ENCODE measurements at places on chromosomes 5 and 9.

DNA sequence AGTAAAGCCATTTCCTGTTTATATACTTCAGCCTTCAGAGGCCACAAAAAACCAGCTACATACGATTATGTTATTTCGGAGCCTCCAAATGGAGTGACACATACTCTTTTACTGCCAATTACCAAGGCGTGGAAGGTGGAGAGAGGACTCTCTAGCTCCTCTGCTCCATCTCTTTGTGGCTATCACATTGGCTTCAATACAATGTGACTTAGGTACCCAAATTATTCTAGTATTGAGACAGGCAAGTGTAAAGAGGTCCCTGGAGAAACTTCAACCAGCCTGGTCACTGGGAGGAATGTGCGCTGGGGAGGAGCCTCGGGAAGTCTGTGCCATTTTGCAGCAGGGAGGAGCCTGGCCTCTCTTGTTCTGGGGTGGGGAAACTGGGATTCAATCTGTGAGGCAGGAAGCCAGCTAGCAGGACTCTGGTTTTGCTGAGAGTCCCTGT is 85.8 kb upstream of the TAS2R1 start:
- no peak for DNase-seq

- no peak for DNase-seq
These were observed 368.0 kb upstream of the IRX2 start for GRCh38 chr5:3119435-3119834.

DNA sequence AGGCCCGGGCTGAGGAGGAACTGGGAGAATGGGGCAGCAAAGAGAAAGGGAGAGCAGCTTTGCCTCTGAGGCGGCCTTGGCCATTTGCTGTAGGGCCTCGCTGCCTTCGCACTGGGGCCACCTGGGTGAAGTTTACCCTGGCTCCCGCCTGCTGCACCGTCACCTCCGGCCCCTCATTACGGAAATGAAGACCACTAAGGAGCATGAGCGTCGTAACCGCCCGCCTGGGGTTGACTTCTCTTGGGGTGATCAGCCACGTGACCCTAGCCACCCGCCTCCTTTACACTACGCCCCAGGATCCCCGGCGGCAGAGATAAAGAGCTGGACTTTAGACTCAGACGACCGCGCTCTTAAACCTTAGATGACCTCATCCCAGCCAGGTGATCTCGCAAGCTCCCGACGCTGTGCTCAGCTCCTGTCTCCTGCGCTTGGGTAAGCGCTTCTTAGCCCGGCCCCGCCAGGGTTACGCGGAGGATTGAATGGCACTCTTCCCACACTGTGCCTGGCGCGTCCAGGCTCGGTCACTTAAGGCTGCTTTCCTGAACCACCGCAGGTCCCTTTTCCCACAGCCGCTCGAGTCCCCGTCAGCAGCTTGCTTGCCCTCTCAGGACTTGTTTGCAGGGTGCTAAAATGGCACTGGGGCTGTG is 107.9 kb upstream of the LARP1 start:
- peak; percentile 61 for DNase-seq

DNA sequence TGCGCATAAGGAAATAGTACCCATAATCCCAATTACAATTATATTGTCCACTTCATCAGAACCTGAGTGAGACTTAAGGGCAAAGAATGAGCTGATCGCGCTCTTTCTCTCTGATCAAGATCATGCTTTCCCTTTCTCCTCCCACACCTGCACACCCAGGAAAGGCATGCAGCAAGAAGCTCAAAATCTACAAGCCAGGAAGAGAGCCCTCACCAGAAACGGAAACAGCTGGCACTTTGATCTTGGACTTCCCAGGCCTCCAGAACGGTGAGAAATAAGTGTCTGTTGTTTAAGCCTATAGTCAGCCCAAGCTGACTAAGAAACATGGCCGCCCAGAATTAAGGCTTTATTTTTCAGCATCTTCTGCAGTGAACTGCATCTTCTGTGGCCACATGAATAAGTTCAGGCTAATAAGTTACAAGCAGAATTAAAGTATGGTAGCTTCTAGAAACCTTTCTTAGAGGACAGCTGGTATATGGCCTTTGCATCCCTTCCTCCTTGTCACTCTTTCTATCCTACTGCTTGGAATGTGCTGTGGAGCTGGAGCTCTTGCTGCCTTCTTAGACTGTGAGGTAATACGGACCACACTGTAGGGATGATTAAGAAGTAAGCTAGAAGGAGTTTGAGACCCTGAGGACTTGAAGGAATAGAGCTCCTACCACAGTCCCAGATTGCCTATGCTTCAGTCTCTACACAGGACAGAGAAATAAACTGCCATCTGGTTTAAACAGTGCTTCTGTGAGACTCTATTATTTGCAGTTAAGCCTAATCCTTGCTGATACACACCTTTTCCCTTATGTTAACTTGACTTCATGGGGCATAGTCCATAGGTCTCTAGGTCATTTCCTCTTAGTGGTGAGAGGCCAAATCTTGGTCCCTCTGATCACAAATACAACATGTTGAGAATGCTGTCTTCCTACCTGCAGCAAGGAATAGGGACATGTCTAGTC is 17.2 kb downstream of the OR2S2 start:
- no peak for DNase-seq

GRCh38 chr9:137611623-137612609 is 6.4 kb downstream of the ARRDC1 start:
- DNase-seq, result no peak

GRCh38 chr9:132268725-132269352 is 85.9 kb downstream of the SETX start:
- DNase-seq, result peak; percentile 74

GRCh38 chr5:73748510-73749400 is 122.8 kb downstream of the ARHGEF28 start:
- no peak for DNase-seq

DNA sequence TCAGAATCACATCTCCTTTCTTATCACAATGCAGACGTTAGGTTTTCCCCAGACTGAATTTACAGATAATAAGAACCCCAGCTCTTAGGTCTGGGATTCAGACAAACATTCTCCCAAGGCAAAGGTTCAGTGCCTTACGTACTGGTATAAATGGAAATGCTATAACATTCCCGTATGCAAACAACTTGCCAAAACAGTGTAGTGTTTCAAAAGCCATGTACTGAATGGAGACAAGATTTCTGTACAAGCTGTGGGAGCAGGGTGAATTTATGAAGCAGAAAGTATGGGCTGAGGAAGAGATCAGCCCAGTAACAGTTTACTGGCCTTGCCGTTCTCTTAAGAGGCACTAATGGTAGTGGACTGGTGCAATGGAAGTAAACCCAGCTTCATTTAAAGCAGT is 225.5 kb upstream of the ZNF462 start:
- DNase-seq, result no peak

DNA sequence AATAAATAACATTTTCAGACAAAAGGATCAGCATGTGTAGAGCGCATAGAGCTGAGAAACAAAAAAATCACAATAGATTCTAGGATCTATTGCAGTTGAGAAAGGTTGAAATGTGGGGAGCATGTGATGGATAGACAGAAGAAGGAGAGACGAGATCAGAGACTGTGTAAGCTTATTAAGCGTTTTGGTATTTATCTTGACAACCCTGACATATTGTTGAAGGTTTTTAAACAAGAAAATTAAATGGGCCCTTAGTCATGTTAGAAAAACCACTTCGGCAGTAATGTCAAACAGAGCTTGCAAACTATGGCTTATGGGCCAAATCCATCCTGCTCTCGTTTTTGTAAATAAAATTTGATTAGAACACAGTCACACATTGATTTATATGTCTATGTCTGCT is 200.5 kb upstream of the KLF4 start:
- DNase-seq, result no peak
